Osteoblast (primary cell): ENCODE measurements at places on chromosomes 12 and 14. TPM values are rescaled to one million over a fixed set of nuclear protein-coding genes. Genes with fewer than 3 reads are reported as not detected.

DNA sequence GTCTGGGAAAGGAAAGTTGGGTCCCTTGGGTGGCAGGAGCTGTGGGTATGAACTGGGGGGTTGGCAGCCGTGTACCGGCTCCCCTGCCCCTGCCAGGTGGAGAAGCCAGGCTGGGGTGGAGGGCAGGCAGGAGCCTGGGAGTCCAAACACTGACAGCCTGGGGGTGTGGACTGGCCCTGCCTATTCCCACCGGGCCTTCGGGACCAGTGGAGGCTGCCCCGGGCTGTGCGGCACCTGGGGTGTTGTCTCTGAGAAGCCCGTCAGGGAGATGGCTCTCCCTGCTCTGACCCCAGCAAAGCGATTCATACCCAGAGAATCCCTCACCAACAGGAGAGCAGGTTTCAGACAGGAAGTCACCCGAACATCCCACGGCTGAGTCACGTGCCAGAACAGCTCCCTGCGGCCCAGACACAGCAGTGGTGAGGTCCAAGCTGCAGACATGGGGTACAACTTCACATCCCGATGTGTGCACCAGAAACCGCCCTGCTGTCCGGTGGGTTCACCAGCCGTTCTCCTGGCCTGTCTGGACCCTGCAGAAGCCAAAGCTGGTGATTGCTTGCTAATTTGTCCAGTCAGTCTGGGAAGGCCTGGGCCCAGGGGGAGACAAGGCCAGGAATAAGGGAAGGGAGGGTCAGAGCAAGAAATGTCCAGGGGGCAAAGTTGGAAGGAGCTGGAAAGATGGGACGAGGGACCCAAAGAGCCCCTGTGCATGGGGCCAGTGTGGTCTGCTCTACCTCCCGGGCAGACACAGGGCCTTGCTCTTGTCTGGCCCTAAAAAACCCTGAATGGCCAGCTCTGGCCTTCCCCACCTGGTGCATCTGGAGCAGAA is 2.1 kb upstream of the GPR132 start:
- H3K4me3 ChIP-seq = no peak overlapping the region
- H3K36me3 ChIP-seq = no peaks in the 10 kb centered on the region
- no peaks in the 10 kb centered on the region for H3K27me3 ChIP-seq
- peak; percentile 91 for DNase-seq

DNA sequence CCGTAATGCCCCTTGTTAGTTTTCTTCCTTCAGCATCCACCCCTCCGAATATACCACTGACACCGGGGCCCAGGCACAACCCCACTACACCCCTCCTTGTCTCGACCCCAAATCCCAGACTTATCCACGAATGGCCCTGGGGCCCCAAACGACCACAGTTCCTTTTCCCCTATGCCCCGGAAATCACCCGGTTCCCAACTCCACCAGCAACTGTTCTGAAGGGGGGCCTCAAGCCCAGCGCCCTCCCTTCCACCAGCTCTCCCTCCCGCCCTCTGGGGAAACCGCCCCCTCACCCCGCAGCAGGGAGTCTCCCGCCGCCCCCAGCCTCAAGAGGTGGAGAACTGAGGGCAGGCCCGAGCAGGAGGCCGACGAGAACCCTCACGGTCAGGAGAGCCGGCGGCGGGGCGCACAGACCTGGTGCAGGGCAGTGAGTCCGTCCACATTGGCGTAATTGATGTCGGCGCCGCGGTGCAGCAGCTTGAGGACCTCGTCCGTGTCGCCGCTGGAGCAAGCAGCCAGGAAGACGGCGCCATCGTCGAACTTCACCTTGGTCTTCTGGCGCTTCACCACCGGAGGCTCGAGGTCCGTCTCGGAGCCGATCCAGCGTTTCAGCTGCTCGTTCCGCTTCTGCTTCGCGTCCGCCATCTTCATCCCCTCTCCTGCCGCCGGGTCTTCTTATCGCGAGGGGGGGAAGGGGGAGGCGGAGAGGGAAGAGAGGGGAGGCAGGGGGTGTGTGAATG is 446 bp downstream of the PPP1R12A start:
- H3K27me3 ChIP-seq = no peaks in the 10 kb centered on the region
- H3K36me3 ChIP-seq = no peaks in the 10 kb centered on the region
- H3K27ac ChIP-seq = peak overlapping the region; percentile 93

GRCh38 chr14:23494223-23494622 is 24.7 kb downstream of the NGDN start:
- DNase-seq = no peak
- no peaks in the 10 kb centered on the region for H3K4me1 ChIP-seq
- no peaks in the 10 kb centered on the region for H3K27me3 ChIP-seq
- no peak overlapping the region for H3K27ac ChIP-seq

- H3K27ac ChIP-seq = no peak overlapping the region
- H3K4me3 ChIP-seq = no peak overlapping the region
- DNase-seq = no peak
- peaks cover 20% of the 10 kb centered on the region for H3K4me1 ChIP-seq
- H3K27me3 ChIP-seq = no peaks in the 10 kb centered on the region
- H3K36me3 ChIP-seq = no peaks in the 10 kb centered on the region
Measured at GRCh38 chr12:68454892-68455291, 122.7 kb upstream of the MDM1 start.

DNA sequence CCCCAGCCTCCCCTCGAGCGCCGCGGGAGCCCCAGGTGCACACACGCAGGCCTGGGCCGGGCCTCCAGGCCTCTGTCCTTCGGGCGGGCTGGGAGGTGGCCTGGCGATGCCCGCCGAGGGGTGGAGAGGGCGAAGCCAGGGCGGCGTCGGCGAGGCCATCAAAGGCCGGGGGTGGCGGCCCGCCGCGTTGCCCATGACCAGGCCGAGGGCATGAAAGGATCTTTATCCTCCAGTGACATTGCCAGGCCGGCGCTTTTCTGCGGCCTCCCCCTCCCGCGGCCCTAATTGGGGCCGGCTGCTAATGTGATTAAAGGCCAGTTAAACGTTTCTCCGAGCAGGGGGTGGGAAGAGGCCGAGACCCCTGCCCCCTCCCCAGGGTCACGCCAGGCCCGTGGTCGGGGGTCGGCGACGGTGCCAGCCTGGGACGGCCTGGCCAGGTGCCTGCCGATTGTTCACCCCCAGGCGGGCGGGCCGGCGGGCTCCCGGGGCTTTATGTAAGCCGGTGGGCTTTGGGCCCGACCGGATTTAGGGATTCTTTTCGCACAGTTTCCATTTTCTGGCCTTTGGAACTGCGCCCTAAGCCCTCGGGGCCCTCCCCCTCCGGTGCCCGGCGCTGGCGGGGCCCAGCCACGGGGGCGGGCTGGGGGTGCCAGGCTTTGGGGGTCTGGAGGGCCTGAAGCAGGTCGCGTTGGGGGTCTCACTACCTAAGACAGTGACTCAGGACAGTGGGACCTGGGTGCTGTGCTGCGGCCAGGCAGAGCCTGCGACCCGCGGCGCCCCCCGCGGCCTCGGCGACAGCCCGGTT is 103.2 kb upstream of the DIO3 start:
- H3K27me3 ChIP-seq = peaks cover 61% of the 10 kb centered on the region
- no peak overlapping the region for H3K27ac ChIP-seq
- H3K36me3 ChIP-seq = no peaks in the 10 kb centered on the region
- H3K4me3 ChIP-seq = no peak overlapping the region

- no peaks in the 10 kb centered on the region for H3K36me3 ChIP-seq
- H3K27me3 ChIP-seq = no peaks in the 10 kb centered on the region
- peak overlapping the region; percentile 30 for H3K4me3 ChIP-seq
- H3K27ac ChIP-seq = no peak overlapping the region
- DNase-seq = peak; percentile 94
- H3K4me1 ChIP-seq = peaks cover 24% of the 10 kb centered on the region
Measured at GRCh38 chr14:103624860-103625259, 4.2 kb upstream of the KLC1 start.

DNA sequence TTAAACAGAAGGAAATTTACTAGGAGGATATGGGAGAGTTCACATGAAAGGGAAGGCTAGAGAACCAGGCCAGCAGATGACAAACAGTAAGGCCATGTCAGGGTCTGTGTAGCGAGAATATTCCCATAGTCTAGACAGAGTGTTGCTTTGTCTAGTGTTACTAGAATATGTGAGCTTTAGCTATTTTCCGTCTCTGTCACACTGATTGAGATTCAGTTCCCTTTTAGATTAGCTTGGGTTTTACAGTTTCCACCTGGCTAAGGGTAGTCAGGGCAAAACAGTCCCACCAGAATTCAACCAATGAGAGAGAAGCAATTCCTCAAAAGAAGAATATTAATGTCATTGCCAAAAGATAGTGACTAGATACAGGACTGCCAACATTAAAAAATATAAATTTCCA is 82.8 kb upstream of the MDM1 start:
- H3K27ac ChIP-seq = no peak overlapping the region
- no peak overlapping the region for H3K4me3 ChIP-seq
- DNase-seq = no peak
- no peaks in the 10 kb centered on the region for H3K36me3 ChIP-seq
- H3K27me3 ChIP-seq = no peaks in the 10 kb centered on the region
- peaks cover 37% of the 10 kb centered on the region for H3K4me1 ChIP-seq

DNA sequence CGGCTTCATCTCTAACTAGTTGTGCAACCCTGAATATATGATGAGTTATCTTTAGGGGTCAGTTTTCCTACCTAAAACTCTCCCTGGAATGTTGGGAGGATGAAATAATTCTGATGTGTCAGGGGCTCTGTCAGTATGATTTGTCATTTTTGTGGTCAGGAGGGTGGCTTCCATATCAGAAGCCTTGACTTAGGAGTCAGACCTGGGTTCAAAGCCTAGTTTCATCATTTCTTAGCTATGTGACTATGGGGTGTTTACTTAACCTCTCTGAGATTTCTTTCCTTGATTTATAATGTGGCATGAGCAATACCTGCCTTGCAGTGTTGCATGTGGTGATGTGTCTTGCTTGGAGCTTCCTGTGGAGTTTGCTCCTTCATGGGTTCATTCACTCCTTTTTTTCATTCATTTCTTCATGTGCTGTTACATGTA is 146.8 kb downstream of the CHST11 start:
- H3K36me3 ChIP-seq = no peaks in the 10 kb centered on the region
- no peaks in the 10 kb centered on the region for H3K27me3 ChIP-seq
- peak overlapping the region; percentile 96 for H3K27ac ChIP-seq
- peak overlapping the region; percentile 10 for H3K4me3 ChIP-seq

DNA sequence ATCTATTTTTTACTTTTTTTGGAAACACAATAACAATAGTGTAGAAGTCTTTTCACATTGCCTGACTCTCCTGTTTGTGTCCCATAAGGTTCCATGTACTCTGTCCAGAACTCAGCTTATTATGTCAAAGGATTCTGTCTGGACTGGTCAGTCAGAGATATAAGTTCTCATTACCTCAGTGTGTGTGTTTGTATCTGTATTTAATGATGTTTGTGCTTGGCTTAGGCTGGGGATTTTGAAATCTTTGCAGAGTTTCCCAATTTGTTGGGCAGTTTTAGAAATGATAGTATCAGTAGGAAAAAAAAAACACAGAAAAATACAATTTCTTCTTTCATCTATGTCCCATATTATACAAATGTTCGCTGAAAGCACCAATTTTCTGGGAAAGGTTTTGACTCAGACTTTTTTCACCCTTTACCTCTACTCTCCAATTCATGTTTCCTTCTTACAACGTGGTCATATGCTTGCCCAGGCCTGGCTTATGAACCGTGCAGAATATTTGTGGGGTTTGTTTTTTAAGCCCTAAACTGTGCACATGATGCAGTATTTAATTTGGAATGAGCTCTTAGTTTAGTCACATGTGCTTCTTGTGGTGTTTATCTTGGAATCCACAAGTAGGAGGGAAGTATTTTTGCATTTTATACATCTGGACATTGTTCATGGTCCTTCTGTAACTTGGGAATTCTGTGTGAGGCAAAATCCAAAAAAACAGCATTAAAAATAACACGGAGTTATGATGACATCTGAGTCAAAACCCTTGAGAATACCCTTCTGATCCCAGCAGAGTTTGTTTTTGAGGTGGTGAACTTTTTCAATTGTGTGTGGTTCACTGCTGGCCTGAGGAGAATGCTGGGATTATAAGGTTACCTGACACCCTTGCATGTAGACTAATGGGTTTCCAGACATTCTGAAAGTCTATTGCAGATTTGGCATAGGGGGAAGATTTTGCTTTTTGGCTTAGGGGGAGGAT is 121.2 kb downstream of the RAD51B start:
- DNase-seq = peak; percentile 66
- no peaks in the 10 kb centered on the region for H3K27me3 ChIP-seq
- peak overlapping the region; percentile 74 for H3K27ac ChIP-seq
- peaks cover 36% of the 10 kb centered on the region for H3K4me1 ChIP-seq

- H3K27me3 ChIP-seq = no peaks in the 10 kb centered on the region
- H3K4me1 ChIP-seq = peaks cover 28% of the 10 kb centered on the region
- DNase-seq = peak; percentile 83
- no peak overlapping the region for H3K27ac ChIP-seq
Measured at GRCh38 chr14:75454963-75455546, 27.2 kb downstream of the JDP2 start.

- H3K27ac ChIP-seq = no peak overlapping the region
- H3K4me3 ChIP-seq = no peak overlapping the region
- no peaks in the 10 kb centered on the region for H3K4me1 ChIP-seq
Measured at GRCh38 chr12:102735104-102735503, 181.9 kb downstream of the PAH start.

GRCh38 chr12:105622220-105622619 is 291.7 kb downstream of the C12orf75 start:
- no peak overlapping the region for H3K27ac ChIP-seq
- H3K36me3 ChIP-seq = no peaks in the 10 kb centered on the region
- no peak overlapping the region for H3K4me3 ChIP-seq
- no peaks in the 10 kb centered on the region for H3K4me1 ChIP-seq
- DNase-seq = peak; percentile 23

DNA sequence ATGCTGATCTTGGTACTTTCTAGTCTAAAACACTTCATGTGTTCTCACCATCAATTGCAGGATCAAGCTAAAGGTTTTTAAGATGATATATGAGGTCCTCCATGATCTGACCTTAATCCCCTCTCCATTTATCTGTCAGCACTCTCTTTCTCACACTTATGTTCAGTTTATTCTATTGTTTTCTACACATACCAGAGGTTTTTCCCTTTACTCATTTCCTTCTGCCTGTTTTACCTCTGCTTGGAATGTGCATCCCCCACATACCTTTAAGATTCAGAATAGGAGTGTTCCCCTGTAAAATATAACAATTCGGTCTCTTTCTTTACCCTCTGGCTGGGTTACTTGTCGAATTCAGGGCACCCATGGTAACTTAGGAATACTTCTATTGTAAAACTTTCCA is 219.1 kb upstream of the PKP2 start:
- H3K27ac ChIP-seq = no peak overlapping the region
- no peaks in the 10 kb centered on the region for H3K4me1 ChIP-seq
- no peaks in the 10 kb centered on the region for H3K27me3 ChIP-seq

VSX2 gene
- total RNA-seq = not detected in 2 replicates

ADAM21 gene
- total RNA-seq = under 0.01 TPM in 1 of 2 replicates, not detected in the other

APOF gene
- not detected in 2 replicates for total RNA-seq

SOX5 gene
- 4.7 and 5.1 TPM in 2 replicates for total RNA-seq

HOXC12 gene
- under 0.01 TPM in 1 of 2 replicates, not detected in the other for total RNA-seq
